ENCODE measurements at places on chromosomes 4 and X.

GRCh38 chrX:4028151-4028550, 314.7 kb upstream of the PRKX start:
- DNase-seq = no peak

DNA sequence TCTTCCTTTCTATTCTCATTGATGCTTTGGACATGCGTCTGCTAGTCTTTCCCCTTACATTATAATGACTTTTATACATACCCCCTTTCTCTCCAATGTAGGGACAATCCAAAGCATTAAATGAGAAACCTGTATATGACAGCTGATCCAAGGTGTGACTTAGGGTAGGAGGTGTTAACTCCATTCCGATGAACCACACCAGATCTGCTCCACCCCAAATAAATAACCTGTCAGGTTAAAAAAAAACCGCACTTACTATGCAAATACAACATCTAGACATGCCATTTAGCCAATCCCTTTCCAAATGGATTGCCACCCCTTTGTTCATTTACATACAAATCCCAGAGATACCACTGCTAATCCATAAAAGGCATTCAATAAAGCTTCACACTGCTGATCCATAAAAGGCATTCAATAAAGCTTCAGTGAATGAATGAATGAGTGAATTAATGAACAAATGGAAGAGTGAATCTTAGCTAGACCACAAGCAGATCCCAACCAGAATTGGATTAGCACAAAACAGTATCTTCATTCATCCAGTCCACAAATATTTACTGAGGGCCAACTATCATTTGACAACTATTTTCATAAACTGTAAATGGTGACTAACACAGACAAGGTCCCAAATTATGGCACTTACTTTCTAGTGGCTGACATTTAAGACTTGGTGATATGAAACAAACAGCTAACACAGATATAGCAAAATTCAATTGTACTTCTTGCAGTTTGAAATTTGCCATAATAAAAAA, 158.9 kb upstream of the MAP3K15 start:
- DNase-seq = no peak

GRCh38 chr4:10458177-10458576, 951 bp upstream of the ZNF518B start:
- DNase-seq = no peak

- no peak for DNase-seq
Observed at GRCh38 chr4:136106753-136107152, 1425.5 kb downstream of the PCDH18 start.

DNA sequence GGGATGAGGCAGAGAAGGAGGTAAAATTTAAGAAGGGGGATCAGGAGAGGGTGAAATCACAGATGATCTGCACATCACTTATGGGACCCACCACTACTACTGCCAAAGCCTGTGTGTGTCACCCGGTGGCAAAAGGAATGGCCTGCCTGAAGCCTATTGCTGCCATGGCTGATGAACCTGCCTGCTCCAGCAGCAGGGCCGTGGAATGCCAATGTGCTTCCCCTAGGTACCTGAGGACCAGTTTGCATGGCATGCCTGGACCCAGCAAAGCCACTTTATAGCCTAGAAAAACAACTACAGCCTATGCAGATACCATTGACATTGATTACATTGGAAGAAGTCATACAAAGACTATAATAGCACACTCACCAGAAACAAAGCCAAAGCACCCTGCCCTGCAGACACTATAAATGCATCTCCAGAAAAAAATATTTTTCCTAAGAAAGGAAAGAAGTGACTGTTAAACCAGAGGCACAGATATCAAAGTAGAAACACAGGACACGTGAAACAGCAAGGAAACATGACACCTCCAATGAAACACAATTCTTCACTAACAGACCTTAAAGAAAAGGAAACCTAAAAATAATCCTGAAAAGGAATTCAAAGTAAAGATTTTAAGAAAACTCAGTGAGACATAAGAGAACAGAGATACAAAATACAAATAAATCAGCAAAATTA, 680.7 kb upstream of the GRID2 start:
- DNase-seq = no peak

DNA sequence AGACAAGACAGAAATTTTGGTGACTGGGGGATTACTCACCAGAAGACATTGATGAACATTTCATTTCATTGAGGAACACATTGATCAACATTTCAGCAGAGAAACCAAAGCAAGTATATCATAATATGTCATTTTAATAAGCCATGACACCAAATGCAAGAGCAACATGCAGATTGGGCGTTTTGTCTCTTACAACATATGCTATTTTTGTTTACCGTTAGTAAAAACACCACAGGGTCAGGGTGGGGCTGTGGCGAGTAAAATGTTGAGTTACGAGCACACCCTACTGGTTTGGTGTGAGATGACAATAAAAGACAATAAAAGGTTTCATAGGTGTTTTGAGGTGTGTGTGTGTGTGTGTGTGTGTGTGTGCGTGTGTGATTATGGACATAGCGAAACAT, 294.5 kb downstream of the PDGFC start:
- no peak for DNase-seq

DNA sequence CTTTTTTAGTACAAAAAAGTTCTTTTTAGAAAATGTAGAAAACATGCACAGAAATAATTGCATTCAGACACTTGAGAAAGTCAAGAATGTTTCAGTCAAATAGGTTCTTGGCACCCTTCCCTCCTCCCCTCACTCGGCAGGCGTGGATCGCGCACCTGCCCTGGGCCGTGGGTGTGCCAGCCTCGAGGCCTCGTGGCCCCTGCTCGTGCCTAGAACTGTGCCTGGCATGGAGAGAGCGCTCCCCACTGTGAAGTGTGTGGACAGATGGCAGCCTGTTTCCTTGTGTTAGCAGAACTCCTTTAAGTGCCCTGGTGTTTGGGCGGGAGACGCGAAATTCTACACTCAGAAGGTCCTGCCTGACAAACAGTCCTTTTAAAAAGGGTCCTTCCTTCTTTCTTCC, 14.7 kb downstream of the RGS12 start:
- no peak for DNase-seq

Data from stimulated activated CD4-positive, alpha-beta T cell treated with anti-CD3 and anti-CD28 coated beads, Interleukin-12 subunit alpha, Interleukin-12 subunit beta, amount 100 ng/mL, for 24 hours (primary cell).